ENCODE measurements at places on chromosomes 13 and 19.

DNA sequence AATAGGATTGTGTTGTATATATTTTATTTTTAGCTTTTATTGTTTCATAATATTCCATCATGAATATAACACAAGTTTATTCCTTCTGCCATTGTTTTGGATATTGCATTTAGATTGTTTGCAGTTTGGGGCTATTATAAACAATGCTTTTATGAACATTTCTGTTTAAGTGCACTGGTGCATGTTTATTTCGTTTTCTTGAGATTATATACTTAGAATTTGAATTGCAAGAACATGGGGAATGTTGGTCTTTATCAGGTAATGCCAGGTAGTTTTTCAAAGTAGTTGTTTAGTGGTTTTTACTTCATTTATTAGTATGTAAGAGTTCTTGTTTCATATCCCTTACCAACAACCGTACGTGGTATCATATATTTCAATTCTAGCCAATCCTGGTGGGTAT lies 4.3 kb downstream of the LSM14A start:
- DNase-seq, result no peak

- DNase-seq, result no peak
These were observed 149.1 kb downstream of the SLITRK5 start for GRCh38 chr13:87820241-87820640.

- DNase-seq, result no peak
These were observed 6.8 kb downstream of the LILRA1 start for GRCh38 chr19:54600212-54600611.

GRCh38 chr19:13056052-13056660 lies 46.5 kb downstream of the LYL1 start:
- no peak for DNase-seq

- DNase-seq, result no peak
These were observed 104.6 kb upstream of the IPO5 start for GRCh38 chr13:97848886-97849285.

GRCh38 chr13:30831515-30831914 lies 74.6 kb upstream of the MEDAG start:
- DNase-seq, result no peak

DNA sequence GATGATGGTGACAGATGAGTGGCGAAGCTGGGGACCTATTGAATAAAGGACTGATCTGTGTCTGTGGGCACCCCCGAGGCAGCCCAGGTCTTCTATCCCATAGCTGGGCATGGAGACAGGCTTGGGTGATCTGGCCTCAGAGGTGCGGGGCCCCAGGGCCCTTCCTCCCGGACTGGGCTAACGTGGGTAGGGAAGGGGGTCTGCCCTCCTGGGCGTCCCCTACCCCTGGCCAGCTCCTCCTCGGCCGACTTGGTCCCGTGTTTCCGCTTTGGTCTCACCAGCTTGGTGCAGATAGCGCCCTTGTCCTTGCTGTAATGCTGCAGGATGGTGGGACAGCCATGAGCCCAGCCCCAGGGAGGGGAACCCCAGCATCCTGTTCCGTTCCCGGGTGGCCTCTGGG lies 3.3 kb downstream of the MATK start:
- DNase-seq, result no peak

DNA sequence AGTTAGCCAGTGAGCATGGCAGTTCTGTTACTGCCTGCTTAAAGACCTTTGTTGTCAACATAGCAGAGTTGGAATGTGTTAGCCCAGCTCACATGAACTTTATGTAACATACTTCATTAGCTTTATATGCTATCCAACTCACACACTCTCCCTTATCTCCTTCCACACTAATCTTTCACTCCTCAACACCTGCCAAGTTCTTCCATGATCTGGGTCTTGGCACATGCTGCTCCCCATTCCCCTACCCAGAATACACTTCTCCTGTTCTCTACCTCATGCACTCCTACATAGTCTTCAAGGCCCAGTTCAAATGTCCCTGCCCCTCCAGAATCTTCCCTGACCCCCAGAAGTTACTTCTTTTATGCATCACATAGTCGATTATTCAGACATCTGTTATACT lies 179.3 kb downstream of the KATNAL1 start:
- no peak for DNase-seq

GRCh38 chr13:72645521-72645920 lies 81.9 kb downstream of the MZT1 start:
- no peak for DNase-seq

- no peak for DNase-seq
These were observed 22.8 kb downstream of the HAUS8 start for GRCh38 chr19:17052439-17052838.

DNA sequence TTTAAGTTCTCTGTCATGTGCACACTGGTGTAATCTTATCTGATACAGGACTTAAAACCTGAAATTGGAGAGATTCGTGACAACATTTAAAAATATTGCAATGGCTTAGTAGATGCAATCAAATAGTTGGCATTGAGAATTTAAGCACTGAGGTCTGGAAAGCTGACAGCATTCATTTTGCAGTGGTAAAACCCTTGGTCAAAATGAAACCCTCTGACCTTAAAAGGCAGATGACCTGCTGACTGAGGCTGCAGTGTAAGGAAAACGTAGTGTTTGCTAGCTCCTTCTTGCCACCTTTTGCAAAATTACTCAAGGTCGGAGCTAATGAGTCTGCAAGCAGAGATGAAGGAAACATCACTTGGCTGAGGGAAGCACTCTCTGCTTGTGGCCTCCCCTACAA lies 150.6 kb downstream of the KCTD12 start:
- no peak for DNase-seq

DNA sequence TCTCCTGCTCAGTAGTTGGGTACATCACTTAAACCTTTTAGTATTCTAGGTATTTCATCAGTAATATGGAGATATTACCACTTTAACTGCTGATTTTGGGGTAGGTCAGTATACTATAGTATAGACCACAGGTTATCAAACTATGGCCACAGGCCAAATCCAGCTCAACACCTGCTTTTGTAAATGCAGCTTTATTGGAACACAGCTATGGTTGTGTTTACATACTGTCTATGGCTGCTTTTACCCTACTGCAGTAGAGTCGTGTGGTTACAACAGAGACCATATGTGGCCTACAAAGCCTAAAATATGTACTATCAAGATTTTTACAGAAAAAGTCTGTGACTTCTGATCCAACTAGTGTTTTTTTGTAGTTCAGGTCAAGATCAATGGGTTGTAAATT lies 10.3 kb downstream of the COG6 start:
- DNase-seq, result no peak

GRCh38 chr13:30841154-30841553 lies 64.9 kb upstream of the MEDAG start:
- no peak for DNase-seq

DNA sequence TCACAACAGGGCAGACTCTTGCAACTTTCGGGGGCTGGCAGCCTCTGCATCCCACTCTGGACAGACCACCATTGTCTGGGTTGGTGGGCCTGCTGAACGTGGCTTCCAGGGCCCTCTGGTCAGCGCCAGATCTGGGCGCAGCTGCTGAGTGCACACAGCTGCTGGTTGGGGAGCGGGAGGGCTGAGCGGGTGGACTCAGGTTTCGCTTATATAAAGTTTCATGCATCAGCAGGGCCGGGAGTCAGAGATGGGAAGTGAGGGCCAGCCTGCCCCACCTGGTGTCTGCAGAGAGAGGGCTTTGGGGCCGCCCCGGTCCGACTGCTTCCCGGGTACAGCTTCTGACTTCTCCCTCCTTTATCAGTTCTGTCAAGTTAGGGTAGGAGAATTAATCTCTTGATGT lies 6.9 kb downstream of the ARHGEF7 start:
- no peak for DNase-seq

DNA sequence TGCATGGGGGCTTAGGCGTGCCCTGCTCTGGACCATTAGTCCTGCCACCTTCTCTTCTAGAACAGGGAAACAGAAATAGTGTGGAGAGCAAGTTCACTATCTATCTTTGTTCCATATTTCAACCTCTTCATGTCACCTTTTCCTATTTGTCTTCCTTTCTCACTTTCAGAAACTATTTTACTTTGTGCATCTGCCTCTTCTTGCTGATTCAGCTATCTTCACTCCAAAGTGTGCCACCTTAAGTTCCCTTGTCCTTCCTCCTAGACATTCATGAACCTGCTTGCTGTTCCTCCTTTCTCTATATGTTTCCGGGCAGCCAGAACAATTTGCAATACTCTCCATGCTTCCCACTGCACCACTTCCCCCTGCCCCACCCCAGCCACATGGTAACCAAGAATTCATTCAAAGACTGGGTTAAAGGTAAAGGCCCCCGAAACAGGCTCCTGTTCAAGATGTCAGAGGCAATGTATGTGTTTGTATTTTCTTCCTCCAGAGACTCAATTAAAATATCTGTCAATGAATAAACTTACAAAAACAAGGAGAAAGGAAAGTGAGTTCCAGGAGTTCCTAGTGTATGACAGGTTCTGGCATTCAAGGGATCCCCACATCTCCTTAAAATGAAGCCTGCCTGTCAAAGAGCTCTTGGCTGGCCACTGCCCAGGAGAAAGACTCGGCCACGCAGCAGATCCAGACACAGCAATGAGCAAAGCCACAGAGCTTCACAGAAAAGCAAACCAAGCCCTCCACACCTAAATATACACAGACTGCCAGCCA lies 268.1 kb downstream of the DNAJC15 start:
- no peak for DNase-seq

- no peak for DNase-seq
These were observed 28.8 kb downstream of the CELF5 start for GRCh38 chr19:3253270-3253669.

DNA sequence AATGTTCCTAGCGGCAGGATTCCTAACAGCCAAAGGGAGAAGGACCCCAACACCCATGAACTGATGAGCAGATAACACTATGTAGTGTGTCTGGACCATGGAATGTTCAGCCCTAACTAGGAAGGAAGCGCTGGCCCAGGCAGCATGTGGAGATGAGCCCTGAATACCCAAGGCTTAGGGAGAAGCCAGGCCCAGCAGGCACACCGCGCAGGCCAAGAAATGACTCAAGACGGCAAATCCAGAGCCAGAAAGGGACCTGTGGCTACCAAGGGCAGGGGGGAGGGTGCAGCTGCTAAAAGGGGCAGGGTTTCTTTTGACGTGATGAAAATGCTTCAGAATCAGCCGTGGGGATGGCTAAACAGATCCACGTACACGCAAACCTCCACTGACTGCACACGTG lies 20.7 kb upstream of the TINCR start:
- no peak for DNase-seq

- no peak for DNase-seq
These were observed 12.9 kb downstream of the ZNF507 start for GRCh38 chr19:32358321-32358720.

DNA sequence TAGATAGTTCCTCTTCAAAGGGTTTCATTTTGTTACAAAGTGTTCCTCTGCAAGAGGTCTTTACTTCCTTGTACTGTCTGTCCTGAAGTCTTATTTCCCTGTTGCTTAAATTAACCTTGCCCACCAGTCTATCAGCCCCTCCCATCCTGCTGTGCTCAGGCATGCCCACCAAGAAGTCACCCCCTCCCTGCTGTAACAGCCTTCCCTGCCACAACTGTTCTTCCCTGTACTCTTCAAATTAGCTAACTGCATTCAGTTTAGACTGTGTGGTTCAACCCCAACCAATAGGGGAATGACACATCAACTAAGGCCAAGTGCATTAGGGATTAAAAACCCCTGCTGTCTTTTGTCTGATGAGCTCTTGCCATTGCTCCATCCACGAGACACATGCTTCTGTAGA lies 34.4 kb upstream of the ZNF562 start:
- no peak for DNase-seq

GRCh38 chr13:23748109-23748990 lies 140.8 kb downstream of the MIPEP start:
- no peak for DNase-seq

DNA sequence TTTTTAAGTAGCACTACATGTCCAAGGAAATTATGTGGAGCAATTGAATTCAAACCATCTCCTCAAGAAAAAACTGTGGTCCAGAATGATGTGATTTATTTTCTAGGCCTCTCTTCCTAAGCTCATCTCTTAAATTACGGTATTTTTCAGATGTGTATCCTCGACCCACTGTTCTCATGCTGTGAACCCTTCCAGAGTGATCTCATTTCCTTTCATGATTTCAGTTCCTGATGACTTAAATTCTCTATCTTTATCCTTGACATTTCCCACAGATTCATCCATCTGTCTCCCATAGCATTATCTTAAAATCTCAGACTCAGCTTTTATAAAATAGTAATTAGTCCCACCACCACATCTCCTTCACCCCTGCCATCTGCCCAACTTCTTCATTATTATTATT lies 117.6 kb upstream of the SPRY2 start:
- DNase-seq, result no peak

DNA sequence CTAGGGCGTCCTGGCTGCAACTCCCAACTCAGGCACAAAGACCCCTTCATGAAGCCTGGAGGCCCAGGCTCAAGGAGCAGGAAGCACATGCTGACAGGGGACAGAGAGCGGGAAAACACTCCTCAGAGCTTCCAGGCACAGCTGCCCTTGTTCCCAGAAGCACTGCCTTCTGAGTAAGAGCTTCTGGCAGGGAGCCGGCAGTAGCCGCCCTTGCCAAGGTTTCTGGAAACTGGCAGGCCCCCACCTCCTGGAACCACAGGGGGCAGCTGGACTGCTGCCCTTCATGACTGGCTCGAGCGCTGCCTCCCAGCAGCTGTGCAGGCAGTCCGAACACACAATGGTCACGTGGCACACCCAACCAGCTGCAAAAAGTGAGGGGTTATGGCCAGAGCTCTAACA lies 33.6 kb upstream of the EPHX3 start:
- DNase-seq, result no peak

DNA sequence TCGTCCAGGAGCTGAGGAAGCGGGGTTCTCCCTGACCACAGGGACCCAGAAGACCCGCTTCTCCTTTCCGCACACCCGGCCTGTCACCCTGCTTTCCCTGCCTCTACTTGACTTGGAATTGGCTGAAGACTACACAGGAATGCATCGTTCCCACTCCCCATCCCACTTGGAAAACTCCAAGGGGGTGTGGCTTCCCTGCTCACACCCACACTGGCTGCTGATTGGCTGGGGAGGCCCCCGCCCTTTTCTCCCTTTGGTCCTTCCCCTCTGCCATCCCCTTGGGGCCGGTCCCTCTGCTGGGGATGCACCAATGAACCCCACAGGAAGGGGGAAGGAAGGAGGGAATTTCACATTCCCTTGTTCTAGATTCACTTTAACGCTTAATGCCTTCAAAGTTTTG lies 18.9 kb downstream of the VASP start:
- no peak for DNase-seq

- DNase-seq, result no peak
These were observed 8.7 kb upstream of the SPC24 start for GRCh38 chr19:11164296-11164695.

DNA sequence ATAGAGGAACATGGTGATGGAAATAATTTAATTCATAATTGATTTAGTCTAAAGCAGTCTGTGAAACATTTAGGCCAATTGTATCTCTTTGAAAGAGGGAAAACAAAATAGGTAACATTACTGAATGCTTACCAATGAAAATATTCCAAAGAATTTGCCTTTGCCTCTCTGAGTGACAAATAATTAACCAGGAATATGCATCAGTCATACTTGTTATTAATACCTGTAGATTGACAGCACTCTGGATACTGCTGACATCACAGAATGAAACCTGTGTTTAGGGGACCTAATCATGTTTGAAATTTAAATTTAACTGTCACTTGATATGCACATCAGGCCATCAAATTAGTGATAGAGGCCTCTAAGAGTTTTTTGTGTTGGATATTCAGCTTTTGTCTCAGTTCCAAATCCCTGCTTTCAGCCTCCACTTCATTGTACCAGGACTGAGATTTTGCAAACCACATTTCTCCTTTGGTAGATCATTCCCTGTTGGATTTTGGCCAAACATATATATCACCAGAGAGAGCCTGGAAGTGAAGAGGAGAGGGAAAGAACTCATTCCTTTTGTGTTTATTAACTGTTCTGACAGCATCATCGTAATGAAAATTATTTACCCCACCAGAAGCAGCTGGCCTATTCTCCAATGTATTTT lies 64.8 kb upstream of the KLHL1 start:
- no peak for DNase-seq
